ENCODE measurements at places on chromosomes 16 and 17.

DNA sequence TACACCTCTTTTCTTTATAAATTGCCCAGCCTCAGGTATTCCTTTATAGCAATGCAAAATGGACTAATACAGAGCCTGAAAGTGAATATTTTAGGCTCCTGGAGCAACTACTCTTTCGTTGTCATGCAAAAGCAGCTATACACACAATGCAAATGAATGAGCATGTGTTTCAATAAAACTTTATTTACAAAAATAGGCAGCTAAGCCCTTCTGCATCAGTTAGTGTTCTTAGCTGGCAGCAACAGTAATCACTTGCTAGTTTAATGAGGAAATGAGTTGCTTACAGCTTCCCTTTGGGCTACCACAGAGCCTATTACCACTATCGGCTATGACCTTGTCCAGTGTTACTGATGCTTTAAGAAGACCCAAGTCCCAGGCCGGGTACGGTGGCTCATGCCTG is 402.9 kb downstream of the XYLT1 start:
- no peak for DNase-seq

DNA sequence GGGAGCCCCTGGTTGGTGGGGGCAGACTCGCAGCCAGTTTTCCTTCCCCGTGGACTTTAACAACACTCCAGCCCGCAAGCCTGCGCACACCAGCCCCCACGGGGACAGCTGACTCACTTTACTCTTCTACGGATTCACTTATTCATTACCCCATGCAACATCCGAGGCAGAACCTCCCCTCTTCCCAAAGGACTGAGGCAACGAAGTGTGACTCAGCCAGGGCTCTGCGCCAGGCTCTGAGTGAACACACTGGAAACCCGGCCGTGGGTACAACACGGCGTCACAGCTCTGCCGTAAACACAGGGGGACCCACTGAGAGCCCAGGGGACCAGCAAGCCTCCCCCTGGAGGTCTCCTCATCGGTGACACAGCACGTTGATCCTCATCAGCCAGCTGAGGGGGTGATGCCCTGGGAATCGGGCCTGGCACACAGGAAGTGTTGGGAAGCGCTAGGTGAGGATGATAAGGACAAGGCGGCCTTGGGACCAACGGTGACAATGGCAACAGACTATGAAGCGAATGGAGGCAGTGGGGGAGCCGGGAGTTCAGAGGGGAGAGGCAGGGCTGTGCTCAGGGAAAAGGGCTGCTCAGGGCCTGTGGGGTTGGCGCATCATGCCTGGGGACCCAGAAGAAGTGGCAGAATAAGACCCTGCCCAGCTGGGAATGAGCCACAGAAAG is 14.6 kb downstream of the COTL1 start:
- DNase-seq, result peak; percentile 20

GRCh38 chr17:4946312-4946976 is 1.9 kb downstream of the PFN1 start:
- DNase-seq, result no peak

DNA sequence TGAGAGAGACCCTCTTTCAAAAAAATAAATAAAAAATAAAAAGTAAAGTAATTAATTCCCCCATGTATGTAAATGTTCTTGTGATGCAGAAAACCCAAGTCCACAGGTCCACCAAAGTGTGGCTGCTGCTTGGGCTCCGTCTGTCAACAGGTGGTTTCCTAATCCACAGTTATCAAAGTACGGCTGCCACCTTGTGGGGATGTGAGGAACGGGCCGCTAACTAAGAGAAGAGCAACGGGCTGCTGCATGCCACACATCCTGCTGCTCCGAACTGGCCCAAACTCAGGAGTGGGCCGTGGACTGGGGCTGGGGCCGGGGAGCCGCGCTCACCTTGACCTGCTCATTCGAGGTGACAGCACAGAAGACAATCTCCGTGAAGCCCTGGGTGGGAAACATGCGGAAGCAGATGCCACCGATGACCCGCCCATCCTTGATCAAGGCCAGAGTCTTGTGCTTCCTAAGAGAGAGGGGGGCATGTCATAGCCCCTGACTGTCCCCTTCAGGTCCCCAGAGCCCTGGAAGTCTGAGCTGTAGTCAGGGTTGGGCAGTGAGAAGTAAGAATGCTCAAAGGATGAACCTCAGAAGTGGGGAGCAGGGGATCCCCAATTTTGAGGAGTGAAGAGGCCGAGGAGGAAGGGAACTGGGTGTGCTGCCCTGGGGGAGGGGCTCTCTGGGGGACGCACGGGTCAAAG is 4.3 kb downstream of the KAT2A start:
- DNase-seq, result peak; percentile 32

- DNase-seq, result no peak
Observed at GRCh38 chr17:72723711-72724110, 368.8 kb downstream of the SLC39A11 start.

GRCh38 chr16:12206098-12206748 is 229.7 kb downstream of the SNX29 start:
- DNase-seq, result no peak

GRCh38 chr17:35700150-35700549 is 31.3 kb upstream of the RASL10B start:
- DNase-seq, result no peak

DNA sequence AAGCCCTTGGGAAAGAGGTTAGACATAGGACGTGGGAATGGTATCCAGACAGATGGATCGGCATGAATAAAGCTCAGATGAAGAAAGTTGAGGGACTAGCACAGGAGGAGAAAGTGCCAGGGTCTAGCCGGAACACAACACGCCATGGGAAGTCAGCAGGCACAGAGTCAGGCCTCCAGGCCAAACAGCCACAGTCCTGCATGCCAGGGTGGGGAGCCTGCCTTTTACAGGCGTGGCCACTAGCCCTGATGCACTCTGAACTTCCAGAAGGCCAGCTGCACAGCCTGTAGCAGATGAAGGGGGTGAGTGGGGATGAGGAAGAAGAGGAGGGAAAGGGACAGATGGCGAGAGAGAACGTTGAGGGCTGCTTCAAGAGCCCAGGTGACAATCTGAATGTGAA is 5.2 kb downstream of the B9D1 start:
- no peak for DNase-seq

GRCh38 chr16:54935266-54935968 is 4.8 kb downstream of the IRX5 start:
- no peak for DNase-seq

DNA sequence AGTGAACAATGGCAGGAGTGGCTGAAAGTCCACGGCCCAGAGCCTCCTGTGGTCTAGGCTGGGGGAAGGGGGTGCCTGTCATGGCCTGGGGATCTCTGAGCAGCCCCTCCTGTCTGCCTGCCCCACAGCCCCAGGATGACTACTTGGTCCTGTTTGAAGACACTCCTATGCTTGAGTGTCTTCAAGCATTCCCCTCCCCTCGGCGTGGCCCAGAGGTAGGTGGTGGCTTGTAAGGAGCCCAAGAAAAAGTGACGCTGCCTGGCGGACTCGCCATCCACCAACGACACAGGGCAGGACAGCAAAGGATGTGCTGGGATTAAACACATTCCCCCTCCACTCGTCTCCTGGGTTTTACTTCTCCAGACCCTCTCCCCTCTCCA is 5.7 kb downstream of the SULT1A1 start:
- DNase-seq, result no peak

DNA sequence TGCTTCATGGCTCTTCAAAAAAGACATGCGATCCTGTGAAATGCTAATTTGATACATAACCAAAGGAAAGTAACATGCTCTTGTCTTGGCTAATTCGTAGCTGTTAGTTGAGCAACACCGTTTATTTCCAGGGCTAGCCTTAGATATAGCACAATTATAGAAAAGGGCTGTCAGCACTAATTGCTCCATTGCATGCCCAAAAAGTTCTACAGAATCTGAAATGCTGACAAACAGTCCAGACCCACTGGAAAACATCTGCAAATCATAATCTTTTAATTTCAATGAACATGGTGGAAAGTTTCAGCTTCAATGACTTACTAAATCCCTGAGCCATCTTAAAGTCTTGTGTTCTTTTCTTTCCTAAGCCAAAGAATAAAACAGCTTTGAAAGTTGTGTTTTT is 42.9 kb upstream of the NUDT7 start:
- no peak for DNase-seq

GRCh38 chr17:41734139-41734948 is at the start of gene HAP1:
Gene HAP1 (minus strand): TSS chr17:41734643. CDS start chr17:41734634, 9 bp downstream.
- no peak for DNase-seq

GRCh38 chr17:80106751-80107150 is 5.4 kb downstream of the GAA start:
- no peak for DNase-seq

GRCh38 chr17:11331547-11332513 is 90.8 kb downstream of the SHISA6 start:
- no peak for DNase-seq

DNA sequence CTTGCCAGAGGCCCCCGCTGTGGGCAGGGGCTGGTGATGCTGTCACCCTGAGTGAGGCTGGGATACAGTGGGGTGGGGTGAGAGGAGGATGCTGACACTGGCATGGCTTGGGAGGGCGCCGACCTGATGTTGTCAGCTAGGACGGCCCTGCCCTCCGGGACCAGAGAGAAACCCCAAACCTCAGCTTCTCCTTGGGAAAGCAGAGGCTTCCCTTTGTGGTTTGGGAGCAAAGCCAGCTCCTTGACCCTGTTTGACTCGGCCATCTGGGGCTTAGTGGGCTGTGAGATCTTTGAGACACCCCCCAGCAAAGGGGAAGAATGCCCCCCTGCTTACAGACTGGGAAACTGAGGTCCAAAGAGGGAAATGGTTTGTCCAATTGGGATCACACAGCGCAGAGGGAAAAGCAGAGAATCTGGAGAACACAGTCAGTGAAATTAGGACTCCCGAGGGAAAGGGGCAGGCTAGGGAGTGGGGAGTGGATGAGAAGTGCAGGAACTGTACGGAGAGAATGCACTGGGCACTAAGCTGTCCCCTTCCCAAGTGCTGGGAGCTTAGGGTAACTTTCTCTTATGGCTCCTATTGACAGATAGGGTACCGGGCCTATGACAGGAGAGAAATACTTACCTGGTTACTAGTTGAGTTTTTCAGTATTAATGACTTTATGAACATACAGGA is 40.7 kb upstream of the DLX4 start:
- DNase-seq, result no peak

GRCh38 chr16:87291944-87292343 is 25.2 kb downstream of the C16orf95 start:
- no peak for DNase-seq

DNA sequence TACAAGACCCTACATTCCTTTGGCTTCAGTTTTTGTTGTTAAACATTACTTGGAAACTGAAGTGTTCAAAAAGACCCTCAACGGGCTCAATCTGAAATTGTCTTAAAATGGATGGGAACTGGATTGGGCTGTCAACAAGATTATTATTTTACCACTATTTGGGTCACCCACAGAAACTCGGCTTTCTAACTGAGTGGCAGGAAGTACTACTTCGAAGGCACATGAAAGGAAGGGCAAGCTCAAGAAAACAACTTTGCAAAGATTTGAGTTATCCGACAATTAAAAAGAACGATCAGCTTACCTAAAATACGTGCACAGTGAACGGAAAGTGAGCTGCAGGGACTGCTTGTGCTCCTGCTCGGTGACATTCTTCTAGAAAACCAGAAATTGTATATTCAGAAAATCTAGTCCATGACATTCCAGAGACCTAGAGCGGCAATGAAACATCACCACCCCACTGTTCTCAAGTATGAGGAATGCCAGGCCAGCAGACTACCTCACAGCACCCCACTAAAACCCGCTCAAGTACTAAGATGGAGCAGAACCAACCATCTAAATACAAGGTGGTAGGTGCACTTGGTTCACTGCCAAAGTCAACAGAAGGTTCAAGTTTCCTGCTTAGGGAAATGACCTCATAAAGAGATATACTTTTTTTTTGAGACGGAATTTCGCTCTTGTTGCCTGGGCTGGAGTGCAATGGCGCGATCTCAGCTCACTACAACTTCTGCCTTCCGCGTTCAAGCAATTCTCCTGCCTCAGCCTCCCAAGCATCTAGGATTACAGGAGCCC is 60.5 kb downstream of the ZZEF1 start:
- DNase-seq, result no peak

DNA sequence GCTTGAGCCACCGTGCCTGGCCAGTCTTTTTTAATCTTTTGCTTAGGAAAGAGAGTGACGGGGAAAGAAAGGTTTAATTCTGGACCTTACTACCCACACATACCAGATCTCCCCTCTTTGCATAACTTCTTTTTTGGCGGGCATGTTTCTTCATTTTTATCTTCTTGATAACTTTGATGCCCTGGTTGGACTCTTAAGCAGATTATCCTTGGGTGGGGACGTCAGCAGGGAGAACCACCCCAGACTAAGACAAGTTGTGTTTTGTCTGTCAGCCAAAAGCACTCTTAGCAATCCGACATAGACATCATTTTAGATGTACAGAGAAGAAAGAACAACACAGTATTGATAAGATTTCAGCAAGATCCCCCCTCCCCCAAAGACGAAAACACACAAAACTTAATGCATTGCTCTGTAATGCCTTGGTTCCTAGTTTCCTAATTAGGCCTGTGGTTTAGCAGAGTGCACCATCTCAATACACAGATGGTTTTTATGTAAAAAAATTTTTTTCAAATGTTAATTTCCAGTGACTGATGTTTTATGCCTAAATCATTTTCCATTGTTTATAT is 99.9 kb downstream of the MSI2 start:
- DNase-seq, result no peak

- DNase-seq, result no peak
Observed at GRCh38 chr16:65281586-65281985, 159.7 kb upstream of the CDH11 start.

- DNase-seq, result peak; percentile 47
Observed at GRCh38 chr17:78214016-78214705, at the start of gene BIRC5. Gene BIRC5 (plus strand): TSS chr17:78214253. CDS start chr17:78214317, 64 bp downstream.

- no peak for DNase-seq
Observed at GRCh38 chr17:65254166-65254565, 117.0 kb downstream of the RGS9 start.

GRCh38 chr16:53131363-53132071 is 76.7 kb downstream of the CHD9 start:
- DNase-seq, result no peak

GRCh38 chr16:86961171-86961601 is 356.0 kb downstream of the C16orf95 start:
- DNase-seq, result no peak

DNA sequence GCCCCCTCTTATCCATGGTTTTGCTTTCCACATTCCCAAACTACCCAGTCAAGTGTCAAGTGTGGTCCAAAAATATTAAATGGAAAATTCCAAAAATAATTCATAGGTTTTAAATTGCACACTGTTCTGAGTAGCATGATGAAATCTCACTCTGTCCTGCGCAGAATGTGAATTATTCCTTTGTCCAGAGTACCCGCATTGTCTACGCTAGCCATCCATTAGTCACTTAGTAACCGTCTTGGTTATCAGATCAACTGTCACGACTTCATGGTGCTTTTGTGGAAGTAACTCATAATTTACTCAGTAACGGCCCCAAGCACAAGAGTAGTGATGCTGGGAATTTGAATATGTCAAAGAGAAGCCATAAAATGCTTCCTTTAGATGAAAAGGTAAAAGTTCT is 94.9 kb downstream of the SLC39A11 start:
- no peak for DNase-seq

- DNase-seq, result no peak
Observed at GRCh38 chr17:37170881-37171425, 204.8 kb upstream of the C17orf78 start.

- no peak for DNase-seq
Observed at GRCh38 chr17:17017343-17018014, 24.8 kb upstream of the MPRIP start.

- no peak for DNase-seq
Observed at GRCh38 chr17:32621612-32622312, 135.0 kb downstream of the CDK5R1 start.
